ENCODE measurements at places on chromosomes 1 and 21.

GRCh38 chr1:73948055-73948454, 249.9 kb downstream of the LRRIQ3 start:
- DNase-seq: no peak

DNA sequence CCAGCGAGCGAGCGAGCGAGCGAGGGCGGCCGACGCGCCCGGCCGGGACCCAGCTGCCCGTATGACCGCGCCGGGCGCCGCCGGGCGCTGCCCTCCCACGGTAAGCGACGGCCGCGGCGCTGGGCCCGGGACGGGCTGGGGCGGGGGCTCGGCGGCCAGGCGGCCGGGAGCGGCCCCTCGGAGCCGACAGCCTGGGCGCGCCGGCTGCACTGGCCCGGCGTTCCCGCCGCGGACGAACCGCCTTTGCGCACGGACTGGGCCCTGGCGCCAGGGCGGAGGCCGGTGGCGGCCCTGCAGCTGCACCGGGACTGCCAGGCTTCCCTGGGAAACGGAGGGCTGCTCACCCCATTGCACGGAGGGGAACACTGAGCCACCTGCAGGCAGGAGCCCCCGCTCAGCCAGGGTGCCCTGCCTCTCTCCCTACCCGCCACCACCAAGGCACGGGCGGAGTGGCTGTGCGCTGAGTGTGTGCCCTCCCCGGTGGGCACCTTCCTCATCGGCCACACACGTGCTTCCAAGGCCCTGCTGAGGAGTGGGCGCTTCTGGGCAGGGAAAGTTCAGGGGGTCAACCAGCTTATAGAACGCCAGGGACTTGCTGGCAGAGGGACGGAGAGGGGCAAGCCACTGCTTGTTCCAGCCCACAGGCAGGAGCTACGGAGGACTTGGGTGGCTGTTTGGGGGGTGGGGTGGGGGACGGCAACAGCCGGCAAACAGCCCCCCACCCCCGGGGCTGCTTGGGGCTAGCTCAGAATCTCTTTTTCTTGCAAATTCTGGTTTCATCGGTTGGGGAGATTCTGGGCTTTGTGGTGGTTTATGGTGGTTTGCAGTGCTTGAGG, 532 bp downstream of the CSF1 start:
- no peak for DNase-seq

DNA sequence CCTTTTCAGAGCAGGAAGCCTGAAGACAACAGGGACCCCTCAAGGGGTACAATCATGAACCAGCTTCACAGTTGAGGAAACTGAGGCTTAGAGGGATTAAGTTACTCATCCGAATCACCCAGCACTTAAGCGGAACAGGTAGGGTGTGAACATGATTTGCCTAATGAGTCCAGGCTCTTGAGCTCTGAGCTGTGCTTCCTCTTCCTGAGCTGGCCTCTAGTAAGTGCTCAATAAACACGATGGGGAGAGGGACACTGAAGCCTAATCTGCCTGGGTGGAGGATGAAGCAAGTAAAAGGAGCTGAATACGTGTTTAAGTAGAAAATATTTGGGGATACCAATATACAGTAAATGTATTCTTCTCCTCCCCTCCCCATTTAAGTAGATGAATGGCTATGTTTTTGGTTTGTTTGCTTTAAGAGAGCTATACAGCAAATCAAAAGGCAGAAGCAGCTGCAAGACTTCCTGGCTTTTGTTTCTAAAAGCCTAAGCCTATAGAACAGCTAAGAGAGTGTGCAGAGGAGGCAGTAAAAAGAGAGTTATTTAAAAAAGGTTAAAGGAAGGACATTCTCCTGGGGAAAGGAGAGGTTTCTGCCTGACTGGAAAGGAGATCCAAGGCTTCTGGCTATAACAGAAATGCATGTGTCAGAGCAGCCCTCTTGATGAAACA, 20.5 kb downstream of the STPG1 start:
- DNase-seq: no peak

DNA sequence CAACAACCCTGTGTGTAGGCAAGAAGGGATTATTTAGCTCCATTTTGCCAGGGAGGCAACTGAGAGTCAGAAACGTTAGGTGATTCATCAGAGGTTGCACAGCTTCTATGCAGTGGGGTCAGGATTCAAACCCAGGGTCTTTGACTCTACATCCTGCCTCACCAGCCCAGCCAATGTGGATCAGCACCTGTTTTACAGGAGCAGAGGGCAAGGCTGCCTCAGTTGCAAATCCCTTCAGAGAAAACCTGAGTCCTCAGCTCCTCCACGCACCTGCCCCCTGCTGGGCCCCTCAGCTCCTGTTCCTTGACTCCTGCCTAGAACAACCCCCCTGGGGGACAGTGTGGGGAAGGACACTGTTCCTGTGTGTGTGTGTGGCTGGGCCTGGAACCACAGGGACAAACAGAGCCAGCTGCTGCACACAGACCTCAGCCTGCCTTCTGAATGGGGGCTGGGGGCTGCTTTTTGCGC, 61.6 kb downstream of the LRRN2 start:
- no peak for DNase-seq
